ENCODE measurements at places on chromosomes 2 and 18.

GRCh38 chr18:43034683-43035500, 80.6 kb downstream of the RIT2 start:
- DNase-seq, result no peak

DNA sequence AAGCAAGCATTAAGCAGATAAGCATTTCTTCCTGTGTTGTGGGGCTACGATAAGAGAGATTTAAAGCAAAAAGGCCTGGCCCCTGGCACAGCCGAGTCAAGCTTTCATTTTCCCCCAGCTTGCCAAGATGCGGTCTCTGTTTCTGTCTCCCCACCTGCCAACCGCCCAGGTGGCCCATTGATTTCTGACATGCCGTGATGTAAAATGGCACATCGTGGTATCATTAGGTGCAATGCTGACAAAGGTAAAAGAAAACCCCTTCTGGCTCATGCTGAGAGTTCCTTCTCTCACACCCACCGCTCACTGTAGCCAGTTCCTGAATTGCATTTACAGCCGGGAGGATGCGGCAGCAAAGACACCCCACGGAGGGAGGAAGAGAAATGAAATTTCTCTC, 62.8 kb downstream of the BOD1L2 start:
- DNase-seq, result no peak

DNA sequence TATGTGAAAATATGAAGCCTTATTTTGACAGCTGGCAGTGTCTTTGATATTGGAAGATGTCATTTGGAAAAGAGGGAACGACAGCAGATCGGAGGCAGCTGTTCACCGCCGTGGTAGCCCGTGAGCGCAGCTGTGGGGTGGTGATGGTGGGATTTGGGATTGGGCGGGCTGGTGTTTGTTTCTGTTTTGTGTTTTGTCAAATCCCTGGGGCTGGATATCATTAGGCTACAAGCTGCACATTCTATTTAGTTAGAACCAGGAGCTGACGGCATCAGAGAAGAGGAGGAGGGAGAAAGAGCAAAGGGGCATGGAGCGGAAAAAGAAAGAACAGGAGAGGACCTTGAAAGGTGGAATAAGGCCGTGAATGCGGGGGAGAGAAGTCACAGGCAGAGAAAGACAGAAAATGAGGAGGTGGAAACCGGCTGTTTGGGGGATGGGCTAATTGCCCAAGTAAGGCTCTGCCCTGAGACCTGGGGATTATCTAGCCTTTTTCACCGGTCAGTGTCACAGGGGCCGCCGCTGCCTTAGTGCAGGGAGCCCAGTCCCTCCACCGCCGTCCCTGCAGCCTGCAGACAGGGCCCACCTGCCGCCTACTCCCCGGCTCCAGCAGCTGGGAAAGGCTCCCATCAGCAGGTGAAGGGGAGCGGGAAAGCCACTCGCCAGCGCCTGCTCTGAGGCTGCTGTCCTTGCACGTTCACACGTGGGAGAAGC, 88.0 kb downstream of the ZCCHC2 start:
- DNase-seq, result no peak

DNA sequence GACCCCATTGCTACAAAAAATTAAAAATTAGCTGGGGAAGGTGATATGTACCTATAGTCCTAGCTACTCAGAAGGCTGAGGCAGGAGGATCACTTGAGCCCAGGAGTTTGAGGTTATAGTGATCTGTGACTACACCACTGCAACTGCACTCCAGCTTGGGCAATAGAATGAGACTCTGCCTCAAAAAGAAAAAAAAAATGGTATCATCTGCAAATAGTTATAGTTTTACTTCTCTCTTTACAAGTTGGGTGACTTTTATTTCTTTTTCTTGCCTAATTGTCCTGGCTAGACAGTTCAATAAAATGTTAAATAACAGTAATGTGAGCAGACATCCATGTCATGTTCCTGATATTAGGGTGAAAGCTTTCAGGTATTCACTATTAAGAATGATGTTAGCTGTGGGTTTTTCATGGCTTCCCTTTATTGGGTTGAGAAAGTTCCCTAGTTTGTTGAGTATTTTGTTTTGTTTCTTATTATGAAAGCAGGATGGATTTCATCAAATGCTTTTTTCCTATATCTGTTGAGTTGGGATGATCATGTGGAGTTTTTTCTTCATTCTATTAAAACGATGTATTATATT, 24.9 kb upstream of the ACOXL start:
- DNase-seq, result no peak

- DNase-seq, result no peak
Measured at GRCh38 chr2:66569321-66569851, 134.5 kb downstream of the MEIS1 start.

DNA sequence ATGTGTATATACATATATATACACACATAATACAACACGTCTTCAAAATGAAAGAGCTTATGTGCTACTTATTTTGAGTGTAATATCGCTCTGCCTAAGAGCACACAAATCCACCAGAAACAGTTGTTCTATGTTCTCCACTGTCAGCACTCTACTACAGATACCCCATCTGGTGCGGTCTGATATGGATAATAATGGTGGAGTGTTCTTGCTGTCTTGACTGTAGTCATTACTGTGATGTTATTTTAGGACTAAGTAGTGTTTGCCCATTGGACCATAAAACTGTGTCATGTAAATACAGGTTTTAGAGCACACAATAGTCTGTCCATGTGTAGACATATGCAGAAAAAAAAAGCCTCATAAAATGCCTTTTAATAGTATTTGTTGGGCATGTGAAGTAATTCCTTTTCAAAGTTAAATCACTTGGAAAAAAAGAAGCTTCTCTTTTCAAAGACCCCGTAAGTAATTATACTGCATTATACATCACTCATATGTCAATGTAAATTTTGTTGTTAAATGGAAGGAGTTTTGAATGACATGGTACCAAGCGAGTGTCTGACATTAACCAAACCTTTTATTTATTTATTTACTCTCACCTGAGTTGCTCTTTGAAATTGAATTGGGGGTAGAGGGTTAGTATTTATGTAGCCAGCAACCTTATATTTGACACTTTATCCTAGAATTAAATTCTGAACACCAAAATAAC, 1249.2 kb upstream of the ZEB2 start:
- no peak for DNase-seq

DNA sequence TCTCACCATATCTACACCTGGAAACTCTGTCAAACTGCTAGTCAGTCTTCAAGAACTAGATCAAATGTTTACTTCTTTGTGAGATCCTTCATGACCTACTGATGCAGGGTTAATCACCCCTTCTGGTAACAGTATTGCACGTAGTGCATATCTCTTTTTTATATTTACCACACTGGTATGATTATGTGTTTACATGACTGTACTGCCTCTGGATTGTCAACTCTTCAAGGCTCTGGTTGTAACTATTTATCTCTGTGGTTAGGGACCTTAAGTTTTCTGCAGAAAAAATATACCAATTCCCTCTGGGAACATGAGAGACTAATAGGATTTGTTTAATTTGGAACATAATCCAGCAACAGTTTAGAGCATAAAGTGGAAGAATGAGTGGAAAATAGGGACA, 135.5 kb downstream of the PDE1A start:
- DNase-seq, result no peak

DNA sequence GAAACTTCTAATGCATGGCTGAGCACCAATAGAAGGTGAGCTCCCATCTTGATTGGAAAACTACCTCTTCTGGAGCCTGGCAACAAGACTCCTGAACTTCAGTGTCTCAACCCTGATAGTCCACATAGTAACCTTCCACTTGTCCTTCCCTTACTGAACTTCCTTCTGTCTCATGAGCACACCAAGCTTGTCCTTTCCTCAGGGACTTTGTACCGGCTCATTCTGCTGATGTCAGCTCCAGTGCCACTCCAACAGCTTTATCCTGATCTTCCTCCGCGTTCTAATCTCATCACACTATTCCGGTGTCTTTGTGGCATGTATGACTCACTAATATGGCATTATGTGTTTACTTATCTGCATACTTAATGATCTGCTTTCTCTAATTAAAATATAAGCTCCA, 862.0 kb upstream of the ID2 start:
- DNase-seq, result no peak

DNA sequence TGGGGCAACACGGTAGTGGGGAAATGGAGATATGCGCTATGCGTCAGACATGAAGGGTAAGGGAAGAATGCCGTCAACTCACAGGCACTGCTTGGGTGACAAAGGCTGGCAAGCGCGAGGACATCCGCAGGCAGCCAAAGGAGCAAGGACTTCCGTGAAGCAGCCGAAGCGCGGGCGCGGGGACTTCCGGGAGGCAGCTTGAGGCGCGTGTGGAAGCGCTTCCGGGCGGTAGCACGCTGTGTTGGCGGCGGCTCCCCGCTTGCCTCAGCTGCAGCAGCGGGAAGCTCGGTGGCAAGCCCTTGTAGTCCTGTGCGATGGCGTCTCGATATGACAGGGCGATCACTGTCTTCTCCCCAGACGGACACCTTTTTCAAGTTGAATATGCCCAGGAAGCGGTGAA, at the start of gene PSMA8:
TSS of gene PSMA8 (plus strand) at position 218 of the 400 bp plus-strand sequence. CDS start at position 315, 97 bp downstream.
- DNase-seq, result peak; percentile 29

- DNase-seq, result no peak
Measured at GRCh38 chr2:7986431-7986830, 695.4 kb upstream of the ID2 start.

DNA sequence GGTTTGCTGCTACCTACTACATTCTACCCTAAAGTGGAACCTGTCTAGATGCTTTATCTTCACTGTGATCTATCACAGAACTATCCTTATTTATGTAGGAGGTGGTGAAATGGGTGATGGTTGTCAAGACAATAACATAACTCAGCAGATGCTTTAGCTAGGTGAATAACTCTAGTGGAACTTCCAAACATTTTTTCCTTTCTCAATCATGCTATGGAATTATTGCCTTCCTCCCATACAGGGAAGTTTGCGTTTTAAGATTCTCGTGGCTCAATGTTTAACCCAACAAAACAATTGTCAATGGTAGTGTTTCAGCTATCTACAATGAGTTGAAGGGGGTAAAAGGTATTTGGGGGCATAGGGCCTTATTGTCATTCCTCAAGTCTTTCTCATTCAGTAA, 82.6 kb upstream of the GLI2 start:
- DNase-seq, result no peak

DNA sequence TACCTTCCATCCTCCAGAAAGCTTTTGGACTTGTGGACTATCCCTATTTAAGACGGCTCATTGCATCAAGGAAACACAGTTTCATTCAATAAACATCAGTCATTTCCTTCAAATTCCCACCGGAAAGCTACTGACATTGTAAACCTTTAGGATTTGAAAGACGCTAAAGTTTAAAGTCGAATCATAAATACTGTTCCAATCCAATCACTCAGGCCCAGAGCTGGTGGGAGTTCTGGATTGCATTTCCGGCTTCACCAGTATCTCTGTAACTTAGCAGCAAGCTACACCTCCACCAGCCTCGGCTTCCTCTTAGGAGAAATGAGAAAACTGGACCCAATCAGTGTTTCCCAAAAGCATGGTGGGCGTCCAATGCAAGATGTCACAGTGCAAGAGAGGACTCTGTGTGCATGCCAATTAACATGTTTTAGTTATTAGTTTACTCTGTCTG, 1.6 kb downstream of the WDFY1 start:
- DNase-seq, result no peak

- no peak for DNase-seq
Measured at GRCh38 chr2:12493031-12493513, 223.7 kb upstream of the TRIB2 start.

DNA sequence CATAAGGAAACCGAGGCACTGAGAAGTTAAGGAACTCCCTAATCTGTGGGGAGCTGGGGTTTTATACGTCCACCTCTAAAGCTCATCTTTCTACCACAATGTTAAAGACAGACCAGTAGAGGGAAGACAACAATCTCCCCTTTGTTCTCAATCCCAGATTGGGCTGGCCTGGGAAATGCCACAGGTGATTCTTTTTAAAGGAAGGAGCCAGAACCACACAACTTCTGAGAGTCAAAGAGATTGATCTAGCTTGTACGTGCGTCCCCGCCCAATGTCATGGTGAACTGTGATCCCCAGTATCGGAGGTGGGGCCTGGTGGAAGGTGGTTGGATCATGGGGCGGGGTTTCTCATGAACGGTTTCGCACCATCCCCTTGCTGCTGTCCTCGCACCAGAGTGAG, 81.8 kb upstream of the LCLAT1 start:
- DNase-seq, result no peak

- DNase-seq, result no peak
Measured at GRCh38 chr2:161873707-161874106, 200.3 kb downstream of the DPP4 start.

GRCh38 chr2:85681372-85681763, 12.8 kb upstream of the GNLY start:
- no peak for DNase-seq

DNA sequence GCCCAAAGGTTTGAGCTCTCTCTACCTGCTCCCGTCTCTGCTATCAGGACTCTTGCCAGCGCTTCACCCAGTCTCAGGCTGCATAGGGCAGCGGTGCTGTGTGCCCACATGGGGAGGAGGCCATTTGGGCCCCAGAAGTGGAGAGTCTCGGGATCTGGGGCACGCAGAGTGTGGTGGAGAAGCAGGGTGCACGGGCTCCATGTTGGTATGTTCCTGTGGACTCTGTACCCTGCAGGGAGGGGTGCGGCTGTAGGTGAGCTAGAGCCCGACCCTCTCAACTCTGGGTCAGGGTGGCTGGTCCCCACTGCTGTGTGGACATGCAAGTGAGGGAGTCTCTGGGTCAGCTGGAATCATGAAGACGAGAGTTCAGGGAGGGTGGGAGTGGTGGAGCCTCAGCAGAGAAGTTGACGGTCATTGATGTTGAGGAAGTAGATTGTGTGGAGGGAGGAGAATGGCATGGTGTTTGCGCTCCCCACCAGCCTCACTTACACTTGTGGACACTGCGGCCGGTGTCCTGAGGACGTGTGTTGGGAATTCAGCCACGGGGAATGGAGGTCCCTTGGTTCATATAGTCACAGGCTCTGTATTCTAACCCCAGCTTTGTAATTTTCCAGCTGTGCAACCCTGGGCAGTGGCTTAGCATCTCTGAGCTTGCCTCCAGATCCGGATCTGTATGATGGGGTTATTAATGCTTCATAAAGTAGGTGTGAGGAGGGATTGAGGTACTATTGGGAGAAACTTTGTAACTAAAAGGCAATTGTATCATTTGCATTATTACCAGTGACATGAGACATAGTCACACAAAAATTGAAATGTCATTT, 840 bp upstream of the PSD4 start:
- DNase-seq, result no peak

- no peak for DNase-seq
Measured at GRCh38 chr2:47777277-47777937, 5.5 kb upstream of the MSH6 start.

DNA sequence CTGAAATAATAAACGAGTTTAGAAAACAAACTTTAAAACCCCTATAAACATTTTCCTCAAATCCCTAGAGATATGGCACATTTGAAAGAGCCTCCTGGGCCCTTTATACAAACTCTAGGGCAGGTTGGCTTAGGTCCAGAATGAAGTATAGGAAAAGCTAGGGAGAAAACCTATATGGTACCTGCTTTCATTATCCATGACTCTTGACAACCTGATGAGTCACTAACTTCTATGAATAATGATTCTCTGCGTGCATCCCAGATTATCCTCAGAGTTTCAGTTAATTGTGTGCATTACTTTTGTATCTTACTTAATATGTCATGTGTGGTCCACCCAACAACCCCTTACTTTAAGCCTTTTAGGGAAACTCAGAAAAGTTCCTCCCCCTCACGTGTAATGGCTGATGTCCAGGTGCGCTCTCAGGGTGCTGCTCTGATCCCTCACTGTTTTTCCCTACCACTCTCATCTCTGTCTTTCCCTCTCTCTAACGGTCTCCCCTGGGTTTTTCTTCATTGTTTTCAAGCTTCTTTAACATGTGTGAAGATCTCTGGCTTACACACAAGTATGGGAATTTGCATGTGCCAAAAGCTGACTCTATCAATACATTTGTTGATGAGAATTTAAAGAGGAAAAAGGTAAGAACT, 78.5 kb downstream of the LRP1B start:
- no peak for DNase-seq

GRCh38 chr18:39835303-39836030, 2119.6 kb upstream of the PIK3C3 start:
- DNase-seq, result no peak
